ENCODE measurements at places on chromosomes 7 and 10.

- DNase-seq = no peak
These were observed 90.5 kb downstream of the VSTM2A start for GRCh38 chr7:54632696-54633095.

- no peak for DNase-seq
These were observed 240.6 kb upstream of the SEMA3C start for GRCh38 chr7:81159402-81159801.

DNA sequence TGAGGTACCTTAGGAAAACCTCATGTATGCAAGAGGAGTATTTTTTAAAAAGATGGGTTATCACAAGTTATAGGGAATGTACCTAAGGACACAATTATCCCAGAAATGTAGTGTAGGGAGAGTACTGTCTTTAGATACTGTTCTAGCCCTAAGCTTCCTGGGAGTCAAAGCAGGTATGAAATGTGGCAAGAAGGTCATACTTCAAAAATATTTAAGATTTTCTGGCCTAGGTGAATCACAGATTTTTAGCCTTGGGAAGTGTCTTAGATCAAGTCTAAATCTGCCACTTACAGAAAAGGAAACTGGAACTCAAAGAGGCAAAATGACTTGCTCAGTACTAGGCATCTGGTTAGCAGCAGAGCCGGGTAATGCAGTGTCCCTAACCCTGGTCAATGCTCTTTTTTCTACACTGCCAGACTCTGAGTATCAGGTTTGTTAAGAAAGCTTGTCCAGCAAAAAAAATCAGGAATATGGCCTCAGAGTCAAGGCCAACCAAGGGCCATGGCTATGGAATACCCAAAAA is 13.9 kb downstream of the PIK3AP1 start:
- DNase-seq = no peak

DNA sequence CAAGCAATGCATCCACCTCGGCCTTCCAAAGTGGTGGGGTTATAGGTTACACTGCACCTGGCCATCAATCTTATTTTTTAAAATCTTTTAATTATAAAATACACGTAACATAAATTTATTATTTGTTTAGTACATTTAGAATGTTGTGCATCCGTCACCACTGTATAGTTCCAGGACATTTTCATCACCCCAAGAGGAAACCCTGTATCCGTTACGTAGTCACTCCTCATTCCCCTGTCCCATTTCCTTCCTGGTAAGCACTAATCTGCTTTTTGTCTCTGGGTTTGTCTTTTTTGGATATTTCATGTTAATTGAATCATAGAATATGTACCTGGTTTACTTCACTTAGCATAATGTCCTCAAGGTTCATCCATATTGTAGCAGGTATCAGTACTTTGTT is 51.2 kb downstream of the MAPK8 start:
- DNase-seq = no peak

GRCh38 chr7:132149436-132150304 is 426.6 kb downstream of the PLXNA4 start:
- no peak for DNase-seq

GRCh38 chr7:33107136-33108066 is 1.8 kb downstream of the RP9 start:
- peak; percentile 5 for DNase-seq

- no peak for DNase-seq
These were observed 757 bp upstream of the GRID1 start for GRCh38 chr10:86367152-86367951.

DNA sequence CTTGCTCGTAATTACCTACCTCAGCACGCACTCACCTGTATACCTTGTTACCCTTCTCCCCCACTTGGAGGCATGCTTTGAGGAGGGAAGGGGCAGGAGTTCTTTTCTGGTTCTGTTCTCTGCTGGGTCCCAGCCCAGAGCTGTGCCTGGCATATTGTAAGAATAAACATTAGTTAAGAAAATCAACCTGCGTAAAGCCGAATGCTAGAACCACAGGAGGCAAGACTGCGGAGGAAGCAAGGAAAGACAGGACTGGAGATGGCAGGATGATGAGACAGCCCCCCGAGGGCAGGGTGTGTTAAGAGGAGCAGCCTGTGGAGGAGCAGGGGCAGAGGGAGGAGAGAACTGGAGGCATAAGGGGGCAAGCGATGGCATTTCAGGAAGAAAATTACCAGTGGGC is 9.5 kb downstream of the C10orf53 start:
- no peak for DNase-seq

DNA sequence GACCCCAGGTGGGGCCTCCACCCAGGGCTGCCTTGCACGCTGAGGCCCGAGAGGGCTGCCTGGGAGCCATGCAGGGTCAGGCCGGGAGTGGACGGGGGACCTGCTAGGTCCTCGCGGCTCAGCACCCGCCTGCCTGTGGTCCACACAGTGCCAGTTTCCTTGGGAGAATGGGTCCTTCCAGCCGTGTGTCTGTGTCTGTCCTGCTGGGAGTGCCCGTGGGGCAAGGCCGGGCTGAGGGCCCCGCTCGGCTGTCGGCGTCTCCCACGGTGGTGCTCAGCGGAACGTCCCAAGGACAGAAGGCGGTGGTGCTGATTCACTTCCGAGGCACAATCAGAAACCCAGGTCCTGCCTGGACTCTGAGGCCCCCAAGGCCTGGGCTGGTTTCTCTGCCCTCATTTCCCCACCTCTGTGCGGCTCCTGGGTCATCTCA is 23.2 kb upstream of the GTPBP4 start:
- no peak for DNase-seq

- DNase-seq = no peak
These were observed 37.2 kb downstream of the PDE1C start for GRCh38 chr7:32033006-32033405.

DNA sequence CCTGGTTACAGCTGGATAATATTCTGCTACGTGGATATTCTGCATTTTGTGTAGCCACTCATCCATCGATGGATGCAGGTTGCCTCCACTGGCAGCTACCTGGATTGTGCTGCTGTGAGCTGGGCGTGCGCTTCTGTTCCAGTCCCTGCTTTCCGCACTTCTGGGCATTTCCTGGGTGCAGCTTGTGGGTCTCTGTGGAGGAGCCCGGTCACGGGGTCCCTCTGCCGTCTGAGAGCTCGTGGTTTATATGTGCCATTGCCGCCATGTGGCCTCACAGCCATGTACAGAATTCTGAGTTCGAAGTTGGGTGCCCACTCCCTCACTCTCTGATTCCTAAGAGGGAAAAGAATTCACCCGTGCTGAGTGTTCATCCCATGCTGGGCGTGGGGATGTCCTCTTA is 38.3 kb downstream of the JAKMIP3 start:
- no peak for DNase-seq

- DNase-seq = no peak
These were observed 124.5 kb downstream of the ITGA8 start for GRCh38 chr10:15595260-15595659.

DNA sequence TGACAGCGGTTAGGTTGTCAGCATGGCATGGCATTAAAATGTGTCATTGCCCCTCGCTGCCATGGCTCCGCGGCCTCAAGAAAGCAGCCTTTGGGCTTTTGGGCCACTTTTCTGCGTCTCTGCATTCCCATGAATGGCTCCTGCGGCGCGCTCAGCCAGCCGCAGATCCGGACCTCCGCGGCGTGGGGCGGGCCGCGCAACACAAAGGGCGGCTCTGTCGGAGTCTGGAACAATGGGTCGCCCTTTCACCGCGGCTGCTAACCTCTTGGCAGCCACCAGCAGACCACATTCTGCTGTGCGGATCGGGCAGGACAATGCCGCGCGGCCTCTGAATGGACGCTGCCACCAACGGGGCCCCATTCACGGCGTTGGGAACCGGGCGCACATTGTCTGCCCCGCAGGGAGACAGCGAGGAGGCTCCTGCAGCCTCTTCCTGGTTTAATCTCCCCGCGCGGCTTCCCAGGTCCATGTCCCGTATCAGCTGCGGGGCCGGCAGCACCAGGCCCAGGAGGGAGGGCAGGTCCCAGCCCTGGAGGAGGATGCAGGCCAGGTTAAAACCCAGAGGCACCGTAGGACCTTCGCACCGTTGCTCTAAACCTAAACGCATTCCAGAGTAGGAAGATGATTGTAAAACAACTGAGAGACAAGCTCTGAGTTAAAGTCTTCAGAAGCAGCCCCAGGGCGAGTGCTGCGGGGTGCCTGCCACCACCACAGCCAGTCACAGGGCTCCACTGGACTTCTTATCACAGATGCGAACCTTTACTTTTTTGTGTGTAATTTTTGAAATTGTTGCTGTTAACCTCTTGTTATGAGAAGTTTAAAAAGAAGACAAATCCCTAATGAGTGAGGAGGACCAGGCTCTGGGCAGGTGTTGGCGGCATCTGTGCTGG is 71.6 kb downstream of the NKX6-2 start:
- DNase-seq = no peak

DNA sequence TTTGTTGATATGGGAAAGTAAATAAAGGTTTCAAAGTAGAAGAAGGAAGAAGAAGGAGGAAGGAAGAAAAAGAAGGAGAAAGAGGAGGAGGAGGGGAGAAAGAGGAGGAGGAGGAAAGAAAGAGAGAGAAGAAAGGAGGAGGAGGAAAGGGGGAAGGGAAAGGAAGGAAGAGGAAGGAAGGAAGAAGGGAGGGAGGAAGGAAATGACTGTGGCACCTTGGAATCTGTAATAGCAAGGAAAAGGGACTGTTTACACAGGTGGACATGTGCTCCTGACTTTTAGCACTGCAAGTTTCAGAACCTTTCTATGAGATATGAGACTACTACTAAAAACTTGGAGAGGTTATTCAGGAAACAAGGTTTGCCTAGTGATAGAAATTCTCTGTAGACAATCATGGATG is 153.2 kb downstream of the BTAF1 start:
- no peak for DNase-seq

- DNase-seq = no peak
These were observed 35.4 kb upstream of the RSU1 start for GRCh38 chr10:16852624-16853023.

- no peak for DNase-seq
These were observed 88.6 kb downstream of the VWDE start for GRCh38 chr7:12315049-12315448.

DNA sequence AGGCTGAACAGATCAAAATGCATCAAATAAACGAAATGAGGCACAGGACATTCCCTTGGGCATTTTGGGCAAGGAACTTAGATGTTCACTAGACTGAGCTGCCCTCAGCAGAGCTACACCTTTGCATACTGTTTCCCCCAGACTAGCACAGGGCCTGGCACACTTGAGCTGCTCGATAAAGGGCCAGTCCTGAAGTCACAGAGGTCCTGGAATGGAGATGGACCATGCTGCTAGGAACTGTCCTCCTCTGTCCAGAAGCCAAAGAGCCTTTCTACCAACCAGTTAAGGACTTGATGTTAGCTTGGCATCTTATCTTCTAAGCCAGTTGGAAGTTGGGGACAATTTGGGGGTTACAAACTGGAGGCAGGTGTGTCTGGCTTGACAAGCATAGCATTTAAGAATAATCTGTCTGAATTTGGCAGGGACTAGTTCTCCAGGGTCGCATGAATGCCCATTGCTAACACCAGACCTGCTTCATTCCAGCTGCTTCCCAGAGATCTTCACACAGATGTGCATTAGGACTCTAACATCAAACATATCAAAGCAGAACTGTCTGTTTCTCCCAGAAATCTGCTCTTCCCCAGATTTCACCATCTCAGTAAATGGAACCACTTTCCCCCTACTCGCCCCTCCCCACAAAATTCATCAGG is 152.2 kb upstream of the PDE1C start:
- no peak for DNase-seq

- DNase-seq = no peak
These were observed 57.4 kb downstream of the HIBADH start for GRCh38 chr7:27605283-27605682.

- DNase-seq = no peak
These were observed 669.4 kb downstream of the INHBA start for GRCh38 chr7:41033500-41033899.

GRCh38 chr10:74925708-74926107 is 99.3 kb downstream of the KAT6B start:
- DNase-seq = no peak

DNA sequence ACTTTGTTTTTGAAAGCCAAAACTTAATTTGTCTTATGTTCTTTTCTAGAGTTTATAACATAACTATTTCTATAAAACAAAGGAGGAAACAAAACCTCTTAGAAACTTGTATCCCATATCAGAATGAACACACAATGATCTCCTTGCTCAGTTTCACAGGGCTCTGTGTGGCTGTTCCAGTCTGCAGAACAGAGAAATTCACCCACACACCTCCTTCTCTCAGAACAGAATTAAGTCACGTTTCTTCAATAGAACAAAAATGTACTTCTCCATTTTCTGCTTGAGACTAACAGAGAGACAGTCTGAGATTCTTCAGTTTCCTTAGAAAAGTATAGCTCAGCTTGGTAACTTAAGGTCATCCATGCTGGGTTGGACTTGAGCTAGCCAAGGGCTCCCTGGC is 15.8 kb upstream of the DOCK1 start:
- DNase-seq = no peak

DNA sequence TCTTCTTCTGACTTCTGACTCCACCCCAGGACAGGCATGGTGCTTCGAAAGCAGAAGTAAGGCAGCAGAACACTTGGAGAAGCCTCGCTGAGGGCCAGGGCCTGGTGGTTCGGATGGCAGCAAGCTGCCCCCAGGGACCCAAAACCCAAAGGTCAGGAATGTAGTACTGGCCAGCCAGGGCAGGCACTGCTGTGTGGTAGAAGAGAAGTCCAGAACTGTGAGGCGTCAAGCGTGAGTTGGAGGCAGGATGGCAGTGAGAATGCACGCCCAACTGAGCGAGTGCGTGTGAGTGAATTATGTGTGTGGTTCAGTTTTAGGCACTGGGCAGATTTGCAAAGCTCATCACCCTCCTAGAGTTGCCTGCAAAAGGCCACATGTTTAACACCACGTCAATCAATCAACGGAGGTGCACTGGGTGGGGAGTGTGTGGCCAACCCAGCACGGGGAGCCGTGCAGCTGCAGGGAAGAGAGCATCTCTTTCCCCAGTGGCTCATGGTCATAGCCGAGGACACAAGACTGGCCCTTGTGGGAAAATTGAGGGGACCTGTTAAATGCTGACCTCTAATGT is 144.3 kb downstream of the KCNMA1 start:
- DNase-seq = no peak

GRCh38 chr10:109913306-109913892 is 9.9 kb downstream of the XPNPEP1 start:
- DNase-seq = no peak

GRCh38 chr7:105131890-105132289 is 117.9 kb downstream of the KMT2E start:
- DNase-seq = no peak

DNA sequence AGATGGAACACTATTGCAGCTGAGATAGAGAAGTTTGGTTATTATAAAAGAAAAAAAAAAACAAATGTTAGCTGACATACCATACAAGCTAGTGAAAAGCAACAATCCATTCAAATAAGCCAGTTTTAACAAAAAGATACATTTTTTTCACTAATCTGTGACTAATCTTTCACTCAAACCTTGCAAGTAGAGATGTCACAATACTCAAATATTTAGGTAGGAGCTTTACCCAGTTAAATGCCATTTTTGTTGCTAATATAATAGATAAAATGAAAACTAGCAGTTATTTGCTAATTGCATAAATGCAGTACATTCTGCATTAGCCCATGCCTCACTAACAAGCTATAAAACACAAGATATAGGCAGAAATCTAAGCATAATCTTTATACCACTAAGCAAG is 123.6 kb downstream of the BTAF1 start:
- DNase-seq = no peak

All from stimulated activated CD4-positive, alpha-beta T cell treated with anti-CD3 and anti-CD28 coated beads, TNF-alpha, amount 100 ng/mL, for 24 hours (primary cell).